SJSA1 (cell line): ENCODE measurements at places on chromosomes 12 and 14.

- H3K27me3 ChIP-seq, result no peaks in the 10 kb centered on the region
- H3K27ac ChIP-seq, result no peak overlapping the region
- H3K4me3 ChIP-seq, result no peak overlapping the region
- peaks cover 37% of the 10 kb centered on the region for H3K4me1 ChIP-seq
- peaks cover 71% of the 10 kb centered on the region for H3K36me3 ChIP-seq
- no peak for DNase-seq
These were observed 2.4 kb downstream of the MBD6 start for GRCh38 chr12:57524814-57525614.

- no peaks in the 10 kb centered on the region for H3K36me3 ChIP-seq
- peaks cover 15% of the 10 kb centered on the region for H3K27me3 ChIP-seq
- 0 out of 2 replicates have a peak, but pooled peaks cover 5% of the 10 kb centered on the region for H3K4me1 ChIP-seq
- no peak overlapping the region for H3K4me3 ChIP-seq
- DNase-seq, result no peak
- H3K27ac ChIP-seq, result no peak overlapping the region
These were observed 6.1 kb upstream of the GPR132 start for GRCh38 chr14:105071326-105071725.

GRCh38 chr12:46318037-46318436 is 49.2 kb upstream of the SLC38A1 start:
- H3K36me3 ChIP-seq, result no peaks in the 10 kb centered on the region
- DNase-seq, result no peak
- H3K27ac ChIP-seq, result no peak overlapping the region
- H3K4me1 ChIP-seq, result no peaks in the 10 kb centered on the region

GRCh38 chr12:20320552-20320951 is 47.8 kb upstream of the PDE3A start:
- no peak overlapping the region for H3K27ac ChIP-seq
- no peaks in the 10 kb centered on the region for H3K27me3 ChIP-seq
- DNase-seq, result no peak
- no peaks in the 10 kb centered on the region for H3K4me1 ChIP-seq

DNA sequence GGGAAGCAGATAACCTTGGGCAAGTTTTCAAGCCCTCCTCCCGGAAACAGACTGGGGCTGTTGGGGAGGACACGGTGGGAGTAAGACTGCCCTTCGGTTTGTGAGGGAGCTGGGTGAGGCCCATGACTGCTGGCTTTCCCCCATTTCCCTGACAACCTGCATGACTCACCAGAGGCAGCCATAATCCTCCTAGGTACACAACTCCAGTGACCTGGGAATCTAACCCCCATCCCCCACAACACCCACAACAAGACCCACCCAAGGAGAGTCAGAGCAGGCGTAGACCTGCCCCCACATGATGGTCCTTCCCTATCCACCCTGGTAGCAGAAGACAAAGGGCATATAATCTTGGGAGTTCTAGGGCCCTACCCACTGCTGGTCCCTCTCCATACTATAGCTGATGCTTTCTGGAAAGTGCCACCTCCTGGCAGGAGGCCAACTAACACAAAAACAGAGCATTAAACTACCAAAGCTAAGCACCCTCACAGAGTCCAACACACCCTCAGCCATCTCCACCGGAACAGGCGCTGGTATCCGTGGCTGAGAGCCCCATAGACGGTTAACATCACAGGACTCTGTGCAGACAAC is 14.8 kb downstream of the DDX24 start:
- H3K27ac ChIP-seq, result no peak overlapping the region
- no peaks in the 10 kb centered on the region for H3K27me3 ChIP-seq
- H3K36me3 ChIP-seq, result peaks cover 23% of the 10 kb centered on the region
